ENCODE measurements at places on chromosomes 11 and 22.

DNA sequence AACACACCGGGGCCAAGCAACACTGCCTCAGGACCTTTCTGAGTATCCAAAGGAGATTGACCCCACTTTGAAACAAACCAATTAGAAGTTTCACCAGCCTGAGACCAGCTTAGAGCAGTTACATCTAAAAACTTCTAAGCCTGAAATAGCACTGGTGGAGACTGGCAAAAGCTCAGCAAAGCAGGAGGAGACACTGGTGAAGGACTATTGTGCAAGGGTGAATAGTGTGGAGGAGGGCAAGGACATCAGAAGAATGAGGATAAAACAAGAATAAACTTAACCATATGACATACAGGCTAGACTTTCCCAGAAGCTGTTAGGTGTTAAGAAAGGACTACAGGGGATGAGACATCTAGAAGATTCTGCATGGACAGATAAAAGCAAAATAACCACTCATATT, 152.4 kb downstream of the FCHSD2 start:
- no peak for DNase-seq

- DNase-seq = no peak
Observed at GRCh38 chr22:42436404-42436803, 4.2 kb upstream of the NFAM1 start.

GRCh38 chr11:46122945-46123715, 1.9 kb upstream of the PHF21A start:
- DNase-seq = no peak

GRCh38 chr22:25997886-25998775, 171.1 kb upstream of the SEZ6L start:
- DNase-seq = no peak

GRCh38 chr11:73288873-73289707, 17.0 kb downstream of the P2RY6 start:
- peak; percentile 83 for DNase-seq

DNA sequence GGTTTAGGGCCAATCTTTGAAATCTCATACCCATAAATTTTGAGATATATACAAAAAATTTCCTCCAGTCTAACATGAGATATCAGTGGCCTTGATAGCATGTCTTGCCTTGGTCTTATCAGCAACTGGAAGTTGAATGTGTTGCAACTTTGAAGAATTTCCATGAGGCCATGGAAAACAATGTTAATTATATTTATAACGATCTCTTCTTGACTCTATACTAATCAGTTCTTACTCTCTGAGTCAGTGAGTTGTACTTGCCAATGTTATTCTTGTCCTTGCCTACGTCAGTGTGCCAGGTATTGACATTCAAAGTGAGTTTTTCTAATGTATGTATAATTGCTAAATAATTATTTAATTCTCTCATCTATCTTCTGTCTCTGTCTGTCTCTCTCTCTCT, 535.1 kb downstream of the KCNA4 start:
- no peak for DNase-seq

DNA sequence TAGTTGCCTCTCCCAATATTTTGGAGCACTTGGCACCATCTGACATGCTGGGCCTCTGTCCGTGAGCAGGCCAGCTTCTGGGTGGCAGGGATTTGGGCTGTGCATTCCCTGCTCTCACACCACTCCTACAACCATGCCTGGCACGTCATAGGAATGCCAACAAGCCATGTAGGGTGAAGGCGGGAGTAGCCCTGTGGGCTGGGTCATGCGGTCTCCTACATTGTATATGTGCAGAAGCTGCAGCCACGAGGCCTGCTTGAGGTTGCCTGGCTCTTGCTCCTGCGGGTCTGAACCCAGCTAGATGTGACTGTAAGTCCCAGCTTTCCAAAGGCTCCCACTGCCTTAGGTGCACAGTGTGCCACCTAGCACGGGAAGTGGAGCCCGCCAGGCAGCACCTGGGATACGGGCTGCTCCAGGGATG, 14.5 kb downstream of the MYEOV start:
- DNase-seq = no peak

- peak; percentile 15 for DNase-seq
Observed at GRCh38 chr11:65412271-65413076, 10.1 kb upstream of the NEAT1 start.

DNA sequence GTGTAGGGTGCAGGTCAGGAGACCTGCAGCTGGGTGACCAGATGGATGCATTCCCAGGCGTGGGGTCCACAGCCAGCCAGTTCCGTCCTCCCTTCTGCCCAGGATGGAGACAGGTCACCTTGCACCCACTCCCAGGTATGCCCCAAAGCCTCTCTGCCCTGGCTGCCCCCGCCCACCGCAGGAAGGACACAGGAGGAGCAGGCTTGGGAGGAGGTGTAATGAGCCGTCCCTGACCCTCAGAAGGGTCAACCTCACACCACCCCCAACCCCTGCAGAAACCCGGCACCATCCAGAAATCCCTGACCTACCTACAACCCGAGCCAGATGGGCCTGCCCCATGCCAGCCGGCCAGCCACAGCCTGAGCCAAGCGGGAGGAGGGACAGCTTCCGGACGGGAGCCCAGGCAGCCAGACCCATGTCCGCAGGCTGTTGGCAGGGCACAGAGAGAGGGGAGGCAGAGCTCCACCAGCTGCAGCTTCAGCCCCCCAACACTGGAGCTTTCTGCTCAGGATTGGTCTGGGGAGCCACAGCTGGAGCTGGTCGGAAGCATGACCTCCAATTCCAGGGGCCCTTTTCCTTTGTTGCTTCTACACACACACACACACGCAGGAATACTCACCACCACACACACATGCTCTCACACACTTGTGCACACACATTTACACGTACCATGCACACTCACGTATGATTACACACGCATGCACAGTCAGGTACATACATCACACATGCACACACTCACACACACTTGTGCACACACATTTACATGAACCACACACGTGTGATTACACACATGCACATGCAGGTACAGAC, 5.3 kb downstream of the IFITM10 start:
- DNase-seq = peak; percentile 15

DNA sequence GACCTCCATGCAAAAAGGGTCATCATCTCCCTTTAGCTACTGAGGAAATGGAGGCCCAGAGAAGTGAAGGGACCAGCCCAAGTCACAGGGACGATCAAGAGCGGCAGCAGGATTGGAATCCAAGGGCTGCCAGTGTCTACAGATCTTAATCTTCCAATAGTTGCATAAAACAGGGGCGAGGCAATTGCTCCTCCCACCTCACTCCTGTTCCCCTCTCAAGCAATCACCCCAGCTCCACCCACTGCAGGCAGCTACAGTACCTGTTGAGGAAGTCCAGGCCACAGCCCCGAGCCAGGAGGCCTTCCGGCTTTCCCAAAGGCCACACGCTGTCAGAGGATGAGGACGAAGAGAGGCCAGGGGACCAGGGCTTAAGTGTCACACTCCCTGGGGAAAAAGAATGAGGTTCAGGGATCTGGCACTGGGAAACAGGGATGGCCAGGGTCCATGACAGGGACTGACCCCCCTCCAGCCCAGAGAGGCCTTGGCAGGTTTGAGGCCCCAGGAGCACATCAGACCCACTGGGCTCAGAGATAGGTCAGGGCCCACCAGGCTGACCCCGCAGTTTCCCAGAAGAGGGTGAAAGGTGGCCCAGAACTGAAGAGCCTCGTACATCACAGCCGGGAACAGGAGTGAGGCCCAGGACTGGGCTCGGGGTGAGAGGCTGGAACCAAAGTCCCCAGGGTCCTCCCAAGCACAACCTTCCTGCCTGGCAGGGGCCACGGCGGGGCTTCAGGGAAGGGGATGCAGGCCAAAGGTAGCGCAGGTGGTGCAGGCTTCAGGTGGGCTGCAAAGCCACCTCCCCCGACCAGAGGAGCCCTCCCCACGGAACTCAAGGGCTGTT, 16.4 kb upstream of the MFNG start:
- DNase-seq = no peak

- no peak for DNase-seq
Observed at GRCh38 chr22:20116376-20116950, 559 bp downstream of the RANBP1 start.

DNA sequence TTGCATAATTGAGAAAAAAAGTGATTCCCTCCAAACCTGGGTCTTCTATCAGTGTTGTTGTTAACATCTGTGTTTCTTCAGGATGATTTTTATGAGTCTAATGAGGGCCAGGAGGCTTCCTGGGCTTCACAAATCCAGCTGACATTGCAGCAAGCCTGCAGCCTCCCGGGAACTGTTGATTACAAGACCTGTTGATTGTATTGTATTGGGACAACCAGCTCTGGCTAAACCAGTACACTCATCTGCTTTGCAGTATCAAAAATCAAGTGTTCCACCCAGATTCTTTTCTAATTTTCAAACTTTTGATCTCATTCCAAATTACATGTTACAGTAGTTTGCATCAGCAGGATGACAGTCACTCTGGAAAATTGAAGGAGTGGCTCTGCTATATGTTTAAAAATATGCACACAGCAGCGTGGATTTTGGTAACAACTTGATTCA, 16.1 kb upstream of the PRSS23 start:
- DNase-seq = no peak

DNA sequence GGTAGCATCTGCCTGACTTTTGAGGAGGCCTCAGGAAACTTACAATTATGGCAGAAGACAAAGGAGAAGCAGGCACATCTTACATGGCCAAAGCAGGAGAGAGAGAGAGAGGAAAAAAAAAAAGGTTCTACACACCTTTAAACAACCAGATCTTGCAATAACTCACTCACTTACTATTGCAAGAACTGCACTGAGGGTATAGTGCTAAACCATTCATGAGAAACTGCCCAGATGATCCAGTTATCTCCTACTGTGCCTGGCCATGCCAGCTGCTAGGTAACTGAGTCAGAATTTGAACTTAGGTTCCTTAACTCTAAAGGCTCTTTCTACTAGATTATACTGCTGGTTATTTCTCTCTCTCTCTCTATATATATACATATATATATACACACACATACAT, 7.3 kb downstream of the HORMAD2 start:
- no peak for DNase-seq

- no peak for DNase-seq
Observed at GRCh38 chr22:43277091-43277490, 66.1 kb downstream of the SCUBE1 start.

GRCh38 chr11:10076458-10077141, 217.4 kb downstream of the SBF2 start:
- no peak for DNase-seq

GRCh38 chr11:11581481-11581880, 40.3 kb downstream of the GALNT18 start:
- no peak for DNase-seq

DNA sequence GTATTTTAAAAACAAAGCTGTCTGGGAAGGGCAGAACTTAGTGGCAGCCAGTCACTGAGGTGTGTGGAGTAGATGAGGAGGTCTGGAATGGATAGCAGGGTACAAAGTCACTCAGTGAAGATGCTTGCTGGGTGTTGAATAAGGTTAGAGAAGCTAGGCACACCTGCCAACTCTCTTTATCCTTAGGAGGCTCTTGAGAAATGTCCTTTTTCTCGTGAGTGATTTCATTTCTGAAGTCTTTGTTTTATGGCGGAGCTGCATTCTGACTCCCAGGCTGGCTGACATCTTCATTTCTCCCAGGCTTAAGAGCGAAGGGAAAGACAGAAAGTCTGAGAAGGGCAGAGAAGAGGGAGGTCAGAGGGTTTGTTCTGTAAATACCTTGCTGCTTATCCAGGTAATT, 31.0 kb downstream of the CECR2 start:
- DNase-seq = no peak

DNA sequence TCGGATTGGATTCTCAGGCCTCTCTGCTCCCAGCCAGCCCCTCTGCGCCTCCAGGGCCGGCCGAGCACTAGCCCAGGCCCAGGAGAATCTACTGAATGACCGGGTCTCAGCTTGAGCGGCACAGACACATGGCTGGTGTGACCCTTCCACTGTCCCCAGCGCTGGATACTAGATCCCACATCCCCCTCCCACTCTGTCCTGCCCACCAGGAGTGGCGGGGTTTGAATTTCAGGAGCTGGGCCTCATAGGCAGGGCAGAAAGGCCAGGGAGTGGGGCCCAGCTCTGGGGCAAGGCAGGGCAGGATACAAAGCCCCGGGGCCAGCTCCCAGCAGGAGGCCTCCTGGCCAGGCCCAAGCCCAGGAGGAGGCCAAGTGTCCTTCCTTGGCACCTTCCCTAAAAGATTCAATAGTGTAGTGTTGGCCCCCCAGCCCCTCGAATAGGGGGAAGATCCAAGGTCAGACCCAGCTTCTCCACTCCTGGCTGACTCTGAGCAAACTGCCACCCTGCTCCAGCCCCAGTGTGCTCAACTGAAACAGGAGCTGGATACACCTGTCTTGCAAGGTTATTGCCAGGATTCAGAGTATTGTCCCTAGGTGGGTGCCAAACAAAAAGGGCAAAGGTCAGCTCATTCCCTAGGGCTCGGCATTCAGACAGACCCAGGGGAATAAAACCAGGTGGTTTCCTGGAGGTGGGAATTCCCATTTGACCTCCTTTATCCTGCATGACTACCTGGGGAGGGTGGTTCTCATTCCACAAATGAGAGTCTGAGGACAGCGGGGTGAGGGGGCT, 22.5 kb upstream of the TCF20 start:
- DNase-seq = no peak

DNA sequence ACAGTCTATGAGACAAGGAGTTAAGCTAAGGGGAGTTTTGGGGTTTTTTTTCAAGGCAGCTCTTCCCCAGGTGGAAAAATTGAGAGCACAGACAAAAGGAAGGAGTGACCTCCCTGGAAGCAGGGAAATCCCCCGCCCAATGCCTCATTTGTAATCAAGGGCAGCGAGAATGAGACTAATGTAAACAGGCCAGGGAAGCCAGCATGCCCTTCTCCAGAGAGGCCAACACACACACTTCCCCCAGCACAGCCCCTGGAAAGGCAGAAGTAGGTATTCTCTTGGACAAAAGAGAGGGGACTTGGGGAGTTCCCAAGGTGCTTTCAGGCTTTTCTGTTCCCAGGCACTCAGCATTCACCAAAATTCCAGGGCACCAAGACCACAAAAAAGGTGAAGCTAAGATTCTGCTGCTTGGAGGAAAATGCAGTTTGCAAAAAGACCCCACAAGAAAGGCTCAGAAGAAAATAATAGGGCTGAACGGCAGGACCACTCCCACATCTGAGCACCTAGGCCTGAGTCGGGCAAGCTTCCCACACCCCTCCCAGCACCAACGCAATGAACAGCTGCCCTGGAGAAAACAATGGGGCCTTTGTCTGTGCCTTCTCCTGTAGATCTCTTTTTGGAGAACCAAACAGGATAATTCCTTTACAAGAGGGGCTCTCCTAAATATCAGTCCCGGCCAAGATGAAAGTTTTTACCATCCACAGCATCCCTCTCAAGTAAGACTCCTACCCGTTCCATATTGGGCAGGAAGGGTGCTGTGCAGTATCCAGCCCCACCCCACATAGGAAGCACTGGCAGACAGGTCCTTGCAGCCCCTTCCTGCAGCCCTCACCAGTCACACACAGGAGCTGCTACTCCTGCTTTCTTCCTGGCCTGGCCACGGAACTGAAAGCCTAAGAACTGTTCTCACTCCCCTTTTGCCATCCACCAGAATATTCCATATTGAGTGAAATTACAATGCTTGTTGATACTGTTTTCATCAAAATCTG, 70.7 kb upstream of the AKIP1 start:
- no peak for DNase-seq

- DNase-seq = no peak
Observed at GRCh38 chr11:74085542-74085892, 76.6 kb upstream of the UCP3 start.

- DNase-seq = no peak
Observed at GRCh38 chr11:92638678-92639077, 330.8 kb upstream of the MTNR1B start.

Measured in CD4-positive, alpha-beta T cell treated with Interleukin-15 for 1 hour (primary cell).